Activated T-helper 17 cell treated with anti-CD3 and anti-CD28 coated beads, Interleukin-2, amount 50 U/mL, for 72 hours (primary cell): ENCODE measurements at places on chromosomes 7 and 10.
A peak's percentile ranks its signal among the peaks of the same experiment; 100 is the strongest.

- peak overlapping the region; percentile 9 for H3K4me3 ChIP-seq
- peaks cover 23% of the 10 kb centered on the region for H3K4me1 ChIP-seq
- no peak for ATAC-seq
- H3K27me3 ChIP-seq = peaks cover 6% of the 10 kb centered on the region
Measured at GRCh38 chr10:17003651-17004286, 125.8 kb downstream of the CUBN start.

- no peaks in the 10 kb centered on the region for H3K27me3 ChIP-seq
- H3K27ac ChIP-seq = no peak overlapping the region
- no peaks in the 10 kb centered on the region for H3K4me1 ChIP-seq
- peak; percentile 61 for ATAC-seq
- H3K4me3 ChIP-seq = no peak overlapping the region
- H3K36me3 ChIP-seq = no peaks in the 10 kb centered on the region
Measured at GRCh38 chr7:30148951-30149459, 14.2 kb downstream of the MTURN start.

GRCh38 chr10:128048819-128049210 is 77.4 kb downstream of the MKI67 start:
- H3K27me3 ChIP-seq = no peaks in the 10 kb centered on the region
- ATAC-seq = no peak
- peak overlapping the region; percentile 97 for H3K27ac ChIP-seq
- H3K36me3 ChIP-seq = peaks cover 63% of the 10 kb centered on the region
- peak overlapping the region; percentile 93 for H3K4me3 ChIP-seq

- no peak overlapping the region for H3K27ac ChIP-seq
- ATAC-seq = no peak
- H3K27me3 ChIP-seq = no peaks in the 10 kb centered on the region
- no peaks in the 10 kb centered on the region for H3K36me3 ChIP-seq
- no peak overlapping the region for H3K4me3 ChIP-seq
Measured at GRCh38 chr10:47247148-47248059, 52.6 kb upstream of the GDF10 start.

- no peak for ATAC-seq
- H3K4me1 ChIP-seq = no peaks in the 10 kb centered on the region
- H3K4me3 ChIP-seq = no peak overlapping the region
- H3K27me3 ChIP-seq = no peaks in the 10 kb centered on the region
Measured at GRCh38 chr7:48959676-48960075, 35.3 kb downstream of the CDC14C start.

GRCh38 chr7:70188901-70189650 is 590.8 kb downstream of the AUTS2 start:
- ATAC-seq = no peak
- no peak overlapping the region for H3K27ac ChIP-seq
- H3K4me1 ChIP-seq = no peaks in the 10 kb centered on the region
- no peaks in the 10 kb centered on the region for H3K27me3 ChIP-seq
- H3K4me3 ChIP-seq = no peak overlapping the region

DNA sequence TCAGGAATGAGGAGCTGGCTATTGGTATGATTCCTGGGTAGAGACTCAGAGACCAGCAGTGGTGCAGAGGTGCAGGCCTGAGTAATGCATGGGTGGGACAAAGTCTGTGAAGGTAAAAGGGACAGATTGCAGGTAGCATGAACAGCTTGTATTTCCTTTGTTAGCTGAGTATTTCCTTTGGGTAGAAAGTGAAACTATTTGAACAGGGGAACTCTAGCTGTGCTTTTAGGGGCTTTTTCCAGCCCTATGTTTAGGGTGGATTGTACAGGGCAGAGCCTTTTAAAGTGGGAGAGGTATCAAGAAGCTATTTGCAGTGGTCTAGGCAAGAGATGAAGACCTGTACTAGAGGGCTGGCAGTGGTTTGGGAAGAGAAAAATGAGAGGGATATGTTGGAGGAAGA is 739.9 kb downstream of the REEP3 start:
- no peaks in the 10 kb centered on the region for H3K27me3 ChIP-seq
- H3K36me3 ChIP-seq = no peaks in the 10 kb centered on the region
- H3K27ac ChIP-seq = no peak overlapping the region
- no peak for ATAC-seq
- no peak overlapping the region for H3K4me3 ChIP-seq
- no peaks in the 10 kb centered on the region for H3K4me1 ChIP-seq

DNA sequence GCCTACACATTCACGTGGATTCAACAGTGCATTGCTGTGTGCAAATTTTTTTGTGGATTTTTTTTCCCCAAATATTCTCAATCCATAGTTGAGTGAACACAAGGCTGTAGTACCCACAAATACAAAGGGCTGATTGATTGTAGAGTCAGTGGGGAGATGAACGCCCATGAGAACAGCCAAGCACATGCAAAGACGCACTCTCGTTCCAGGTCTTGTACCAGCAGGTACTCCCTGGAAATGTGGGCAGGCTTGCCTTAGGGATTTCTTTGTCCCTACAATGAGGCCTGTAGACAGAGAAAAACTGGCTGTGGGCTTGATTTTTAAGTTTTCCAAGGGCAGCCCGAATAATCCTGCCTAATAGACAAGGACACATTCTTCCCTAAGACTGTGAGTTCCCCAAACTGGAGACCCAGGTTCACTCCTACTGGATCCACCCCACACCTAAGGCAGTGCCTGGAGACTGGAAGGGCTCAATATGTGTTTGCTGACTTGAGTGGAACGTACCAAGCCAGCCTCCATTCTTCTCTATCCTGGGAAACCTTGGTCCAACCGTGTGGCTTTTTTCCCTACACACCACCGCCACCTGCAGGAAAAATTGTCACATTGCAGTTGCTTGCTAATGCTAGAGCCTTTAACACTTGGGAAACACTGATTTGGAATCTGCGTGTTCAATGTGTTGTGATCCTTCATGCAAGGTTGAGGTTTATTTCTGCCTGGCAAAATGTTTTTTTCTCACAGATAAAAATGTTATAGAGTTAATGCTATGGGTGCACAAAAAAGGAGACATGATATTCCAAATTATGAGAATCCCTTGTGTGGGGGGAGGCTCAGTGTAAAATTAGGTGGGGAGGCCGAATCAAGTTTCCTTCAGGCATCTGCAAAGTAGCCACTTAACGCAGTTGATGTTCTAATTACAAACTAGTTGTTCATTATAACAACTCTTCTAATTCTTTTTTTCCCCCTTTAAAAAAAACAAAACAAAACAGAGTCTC is 49.3 kb downstream of the PPP1R17 start:
- H3K4me3 ChIP-seq = no peak overlapping the region
- no peak overlapping the region for H3K27ac ChIP-seq
- no peak for ATAC-seq
- H3K4me1 ChIP-seq = no peaks in the 10 kb centered on the region
- H3K36me3 ChIP-seq = no peaks in the 10 kb centered on the region

DNA sequence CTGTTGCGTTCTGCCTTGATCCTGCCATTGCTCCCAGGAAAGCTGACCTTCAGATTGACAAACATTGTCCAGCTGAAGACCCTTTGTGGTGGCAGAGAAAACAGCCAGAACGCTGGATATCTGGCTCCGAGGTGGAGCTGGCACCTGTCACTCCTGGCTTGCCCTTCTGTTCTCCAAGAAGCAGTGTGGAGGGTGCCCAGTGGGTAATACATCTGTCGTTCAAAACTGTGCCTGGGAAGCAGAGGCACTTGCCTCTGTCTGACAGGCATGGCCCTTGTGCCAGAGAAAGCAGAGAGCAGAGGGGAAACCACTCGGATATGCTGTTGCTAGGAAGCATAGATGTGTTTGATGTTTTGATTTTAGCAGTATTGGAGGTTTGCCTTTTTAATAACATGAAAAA is 231.4 kb downstream of the BMPER start:
- no peak overlapping the region for H3K27ac ChIP-seq
- no peaks in the 10 kb centered on the region for H3K27me3 ChIP-seq
- ATAC-seq = no peak
- H3K4me3 ChIP-seq = no peak overlapping the region

DNA sequence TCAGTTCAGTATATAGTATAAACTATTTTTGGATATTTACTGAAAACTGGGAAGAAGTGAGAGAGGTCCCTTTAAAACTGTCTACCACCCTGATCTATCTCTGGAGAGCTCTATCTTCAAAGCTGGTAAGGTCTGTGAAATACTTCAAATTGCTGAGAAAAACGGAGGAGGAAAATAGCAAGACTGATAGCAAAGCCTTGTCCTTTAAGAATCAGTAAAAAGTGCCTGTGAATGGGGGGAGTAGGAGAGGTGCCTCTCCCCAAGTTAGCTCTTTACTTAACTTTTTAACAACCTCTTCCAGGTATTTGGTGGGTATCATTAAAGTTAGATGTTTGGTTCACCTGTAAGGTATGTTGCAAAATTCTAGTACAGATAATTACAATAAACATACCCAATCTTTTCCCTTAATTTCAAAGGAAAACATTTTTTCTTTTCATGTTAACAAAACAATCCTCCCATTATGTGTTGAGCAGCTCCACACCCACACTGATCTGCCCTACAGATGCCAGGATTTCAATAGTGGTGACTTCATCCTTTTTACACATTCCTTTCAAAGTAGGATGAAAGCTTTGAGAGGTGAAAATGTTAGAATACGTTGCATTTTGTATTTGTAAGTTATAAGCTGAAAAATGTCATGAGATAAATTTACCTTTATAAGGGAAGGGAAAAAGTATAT is 149.2 kb downstream of the CRPPA start:
- no peaks in the 10 kb centered on the region for H3K36me3 ChIP-seq
- no peaks in the 10 kb centered on the region for H3K4me1 ChIP-seq
- H3K27ac ChIP-seq = no peak overlapping the region
- no peak for ATAC-seq

GRCh38 chr7:85521108-85521694 is 334.3 kb upstream of the SEMA3D start:
- H3K4me3 ChIP-seq = no peak overlapping the region
- no peaks in the 10 kb centered on the region for H3K4me1 ChIP-seq
- no peaks in the 10 kb centered on the region for H3K27me3 ChIP-seq
- no peak for ATAC-seq
- H3K27ac ChIP-seq = no peak overlapping the region

- no peaks in the 10 kb centered on the region for H3K36me3 ChIP-seq
- peaks cover 3% of the 10 kb centered on the region for H3K27me3 ChIP-seq
- H3K4me3 ChIP-seq = no peak overlapping the region
- ATAC-seq = no peak
- H3K4me1 ChIP-seq = no peaks in the 10 kb centered on the region
- H3K27ac ChIP-seq = no peak overlapping the region
Measured at GRCh38 chr10:45278860-45279498, 36.4 kb downstream of the OR13A1 start.

DNA sequence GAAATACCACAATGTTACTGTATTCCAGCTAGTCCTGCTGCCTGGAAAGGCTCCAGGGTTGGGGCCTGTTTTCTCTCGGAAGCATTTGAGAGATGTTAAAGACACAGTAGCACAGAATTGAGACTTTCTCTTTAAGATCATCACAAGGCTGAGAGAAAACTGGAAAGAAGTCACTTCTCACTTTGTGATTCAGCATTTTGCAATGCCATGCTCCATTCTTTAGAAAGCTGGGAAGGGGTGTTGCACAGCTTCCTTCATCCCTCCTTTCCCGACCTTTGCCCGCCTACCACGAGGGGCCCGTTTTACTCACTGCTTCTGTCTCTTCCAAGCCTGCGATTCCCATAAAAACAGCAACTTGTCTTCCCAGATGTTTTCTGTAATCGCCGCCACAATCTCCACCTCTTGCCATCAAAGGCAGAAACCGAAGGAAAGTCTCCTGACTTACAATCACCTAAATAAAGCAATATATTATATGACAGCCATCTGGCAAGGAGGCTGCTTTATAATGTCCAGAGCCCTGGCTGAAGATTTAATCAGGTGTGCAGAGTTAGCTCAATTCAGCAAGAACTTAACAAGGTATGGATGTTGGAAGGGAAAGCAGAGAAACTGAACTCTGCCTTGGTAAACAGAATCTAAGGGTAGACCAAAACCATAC is 18.9 kb downstream of the NOD1 start:
- H3K4me1 ChIP-seq = no peaks in the 10 kb centered on the region
- no peak overlapping the region for H3K27ac ChIP-seq
- H3K36me3 ChIP-seq = peaks cover 66% of the 10 kb centered on the region
- H3K4me3 ChIP-seq = no peak overlapping the region

DNA sequence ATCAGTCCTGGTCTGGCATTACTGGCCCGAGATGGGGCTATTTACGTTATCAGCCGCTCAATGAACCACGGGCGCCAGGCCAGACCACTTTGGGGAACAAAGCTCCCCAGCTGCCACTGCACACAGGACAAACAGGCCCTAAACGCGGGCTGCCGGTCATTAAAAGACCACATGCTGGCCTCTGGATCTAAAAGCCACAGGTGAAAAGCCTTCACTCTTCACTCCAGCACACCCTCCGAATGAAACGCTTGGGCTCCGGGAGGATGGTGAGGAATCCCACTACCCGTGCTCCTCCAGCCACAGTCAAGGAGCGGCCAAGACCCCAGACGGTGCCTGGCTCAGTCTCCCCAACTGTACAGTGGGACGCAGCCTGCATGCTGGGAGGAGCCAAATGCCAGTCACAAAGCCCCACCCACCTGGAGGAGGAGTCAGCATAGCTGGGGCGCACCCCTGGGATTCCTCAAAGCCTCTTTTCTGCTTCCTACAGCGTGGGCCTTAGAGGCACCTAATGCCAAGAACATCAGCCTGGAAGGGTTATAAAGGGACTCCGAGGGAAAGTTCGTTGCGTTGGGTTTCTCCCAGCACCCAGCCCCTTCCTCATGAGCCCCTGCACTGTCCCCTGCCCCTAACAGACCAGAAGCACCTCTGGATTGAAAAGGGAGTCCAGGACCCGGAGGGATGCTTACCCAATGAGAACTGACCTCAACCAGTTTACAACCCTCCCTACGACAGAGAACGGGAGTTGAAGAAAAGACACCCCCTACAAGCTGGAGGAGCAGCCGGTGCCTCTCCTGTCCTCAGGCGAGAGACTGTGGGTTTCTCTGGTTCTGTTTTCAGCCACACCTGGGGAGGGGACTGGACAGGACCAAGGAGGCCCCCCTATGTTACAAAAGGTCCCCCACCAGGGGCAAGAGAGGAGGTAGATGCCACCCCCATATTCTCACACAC is 4.7 kb downstream of the PDGFA start:
- no peak for ATAC-seq
- no peaks in the 10 kb centered on the region for H3K27me3 ChIP-seq
- peak overlapping the region; percentile 70 for H3K4me3 ChIP-seq
- H3K36me3 ChIP-seq = peaks cover 46% of the 10 kb centered on the region

DNA sequence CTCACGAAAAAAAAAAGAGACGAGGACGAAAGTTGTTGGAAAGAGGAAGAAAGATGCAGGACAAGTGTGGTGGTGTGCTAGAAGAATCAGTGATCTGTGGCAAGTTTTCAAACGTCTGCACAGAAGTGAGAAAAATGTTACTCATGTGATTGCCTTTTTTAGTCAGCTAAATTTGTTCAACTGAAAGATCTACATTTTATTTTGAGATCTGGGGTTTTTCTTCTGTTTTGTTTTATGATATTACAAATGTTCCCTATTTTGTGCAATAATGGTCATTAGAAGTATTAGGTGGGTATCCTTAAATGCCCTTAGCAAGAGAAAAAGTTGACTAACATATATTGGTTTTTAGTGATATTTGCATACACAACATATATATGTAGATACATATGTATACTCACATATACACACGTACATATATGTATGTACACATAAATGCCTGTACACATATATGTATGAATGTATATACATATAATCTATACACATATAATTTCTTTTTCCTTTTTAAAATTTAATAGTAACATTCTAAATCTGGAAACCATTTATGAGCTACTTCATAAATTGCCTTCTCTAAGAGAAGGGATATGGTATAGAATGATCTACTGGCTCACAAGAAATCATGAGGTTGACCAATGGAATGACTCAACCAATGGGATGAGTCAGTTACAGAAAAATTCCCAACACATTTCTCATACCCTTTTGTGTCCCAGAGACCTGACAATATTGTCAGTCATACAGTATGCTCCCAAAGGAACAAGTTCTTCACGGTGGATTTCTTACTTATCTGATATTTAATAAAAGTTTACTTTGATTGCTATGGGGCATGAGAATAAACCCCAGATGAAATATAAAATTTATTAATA is 38.4 kb downstream of the SLC39A12 start:
- H3K27me3 ChIP-seq = no peaks in the 10 kb centered on the region
- no peak overlapping the region for H3K27ac ChIP-seq
- ATAC-seq = no peak
- H3K4me3 ChIP-seq = no peak overlapping the region
